ENCODE measurements at places on chromosomes 4 and X.
A peak's percentile ranks its signal among the peaks of the same experiment; 100 is the strongest.

GRCh38 chrX:150983521-150984168 is 510 bp downstream of the HMGB3 start:
- DNase-seq = no peak

GRCh38 chr4:31126881-31127398 is 406.8 kb downstream of the PCDH7 start:
- DNase-seq = no peak

DNA sequence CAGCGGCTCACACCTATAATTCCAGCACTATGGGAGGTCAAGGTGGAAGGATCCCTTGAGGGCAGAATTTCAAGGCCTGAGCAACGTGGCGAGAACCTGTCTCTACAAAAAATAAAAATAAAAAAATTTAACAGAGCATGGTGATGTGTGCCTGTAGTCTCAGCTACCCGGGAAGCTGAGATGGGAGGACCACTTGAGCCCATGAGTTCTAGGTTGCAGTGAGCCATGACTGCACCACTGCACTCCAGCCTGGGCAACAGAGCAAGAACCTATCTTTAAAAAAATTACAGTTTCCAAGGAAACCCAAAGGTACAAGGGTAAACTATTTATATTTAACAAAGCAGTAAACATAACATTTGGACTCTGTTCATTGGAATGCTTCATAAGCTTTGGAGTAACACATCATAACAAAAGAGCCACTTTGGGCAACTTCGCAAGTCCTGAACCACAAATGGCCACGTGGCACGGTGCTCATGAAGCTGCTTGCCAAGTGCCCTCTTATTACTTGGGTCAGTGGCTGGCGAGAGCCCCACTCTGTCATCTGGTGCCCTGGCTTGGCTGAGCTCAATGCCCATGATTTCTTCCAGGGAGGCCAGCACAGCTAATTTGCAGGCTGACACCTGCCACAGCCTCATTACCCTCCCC is 165.6 kb downstream of the SH3KBP1 start:
- peak; percentile 67 for DNase-seq

DNA sequence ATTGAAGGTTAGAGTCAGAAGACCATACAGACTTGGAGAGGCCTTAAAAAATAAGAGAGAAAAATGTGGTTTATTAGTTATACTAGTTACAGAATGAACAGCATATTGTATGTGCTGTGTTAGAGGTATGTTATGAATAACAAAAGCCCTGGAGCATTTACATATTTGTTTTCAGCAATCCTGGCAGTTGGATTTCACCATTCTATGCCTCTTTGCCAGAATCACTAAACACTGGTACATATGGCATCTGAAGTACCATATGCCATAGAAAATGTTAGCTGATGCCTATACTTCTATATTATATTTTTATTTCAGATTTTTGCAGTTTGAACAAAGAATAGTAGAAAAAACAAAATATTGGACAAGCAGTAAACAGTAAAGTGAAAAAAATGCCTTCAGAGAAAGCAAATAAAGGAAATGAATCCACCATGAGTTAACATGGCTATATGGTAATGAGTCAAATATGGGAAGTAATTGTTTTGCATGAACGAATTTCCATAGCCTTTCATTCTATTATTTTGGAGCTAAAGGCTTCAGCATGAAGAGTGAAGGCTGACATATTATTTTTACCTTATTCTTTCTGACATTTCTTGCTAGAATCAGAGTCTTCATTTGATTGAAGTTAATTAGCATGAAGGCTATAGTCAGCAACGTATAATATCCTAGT is 41.9 kb upstream of the PRDM8 start:
- DNase-seq = no peak

Data from left lobe of liver (tissue), 2 donors.